Cardiac fibroblast (primary cell): ENCODE measurements at places on chromosomes 2 and 18.

GRCh38 chr2:43220229-43220751 lies 6.1 kb downstream of the ZFP36L2 start:
- peak; percentile 65 for DNase-seq

GRCh38 chr2:218719457-218719856 lies 8.8 kb downstream of the TTLL4 start:
- DNase-seq = no peak

GRCh38 chr2:46050027-46050426 lies 247.2 kb upstream of the EPAS1 start:
- DNase-seq = no peak

DNA sequence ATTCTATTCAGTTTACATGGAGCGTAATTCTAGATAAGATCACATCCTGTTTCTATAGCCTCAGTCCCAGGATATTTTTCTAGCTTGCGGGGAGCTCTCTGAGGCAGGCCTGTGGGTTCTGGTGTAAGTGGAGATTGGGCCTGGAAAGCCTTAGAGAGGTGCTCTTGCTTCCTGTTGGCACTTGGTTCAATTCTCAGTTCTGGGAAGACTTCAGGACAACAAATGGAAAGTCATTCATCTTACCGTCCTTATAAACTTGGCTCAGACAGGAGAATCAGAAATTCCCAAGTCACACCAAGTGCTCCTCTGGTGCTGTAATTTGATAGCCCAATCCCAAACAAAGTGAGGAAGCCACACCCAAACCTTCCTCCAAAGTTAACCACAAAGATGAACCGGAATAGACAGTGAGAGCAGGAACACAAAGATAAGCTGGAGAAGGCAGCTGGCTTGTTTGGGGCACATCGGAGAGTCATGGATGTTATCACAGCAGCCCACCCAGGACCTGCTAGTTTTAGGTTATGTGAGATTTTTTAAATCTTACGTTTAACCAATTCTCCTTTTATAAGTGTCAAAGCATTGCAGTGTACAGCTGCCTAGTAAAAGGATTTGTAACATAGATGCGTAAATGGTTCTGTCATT lies 144.3 kb upstream of the MAP3K20 start:
- DNase-seq = peak; percentile 49

DNA sequence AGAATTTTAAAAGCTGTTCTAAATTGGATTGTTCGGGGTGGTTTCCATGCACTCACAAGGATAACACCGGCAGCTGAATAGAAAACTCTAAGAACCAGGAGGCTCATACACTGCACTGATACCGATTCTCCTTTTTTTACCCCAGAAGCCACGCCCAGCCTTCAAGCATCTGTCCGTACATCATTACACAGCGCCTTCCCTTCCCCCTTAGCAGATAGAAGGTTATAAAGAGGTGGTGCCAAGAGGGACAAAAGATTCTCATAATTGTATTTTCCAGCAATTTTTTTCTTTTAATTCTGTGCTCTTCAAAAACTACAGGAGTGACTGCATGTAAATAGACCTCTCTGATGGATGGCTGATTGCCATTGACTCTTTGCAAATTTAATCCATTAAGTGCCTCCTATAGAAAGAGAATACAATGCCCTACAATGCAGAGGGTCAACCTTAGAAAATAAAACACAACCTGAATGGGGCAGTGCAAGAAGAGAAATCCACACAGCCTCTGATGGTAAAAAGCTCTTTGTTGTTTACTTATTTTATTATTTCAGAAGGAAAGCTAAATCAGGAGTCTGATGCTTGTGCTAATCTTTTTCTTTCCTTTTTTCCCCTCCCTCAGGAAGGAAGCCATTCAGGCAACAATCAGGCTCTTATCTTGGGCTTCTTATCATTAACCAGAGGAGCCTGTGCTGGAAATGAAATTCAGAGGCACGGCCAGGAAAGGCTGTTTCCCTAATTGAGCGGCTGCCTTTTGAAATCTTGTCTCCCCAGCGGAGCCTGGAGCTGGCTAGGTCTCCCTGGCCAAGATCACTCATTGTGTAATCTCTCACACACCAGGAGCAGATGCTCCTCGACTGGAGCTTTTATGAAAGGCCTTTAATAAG lies 198.9 kb upstream of the NABP1 start:
- DNase-seq = peak; percentile 62

DNA sequence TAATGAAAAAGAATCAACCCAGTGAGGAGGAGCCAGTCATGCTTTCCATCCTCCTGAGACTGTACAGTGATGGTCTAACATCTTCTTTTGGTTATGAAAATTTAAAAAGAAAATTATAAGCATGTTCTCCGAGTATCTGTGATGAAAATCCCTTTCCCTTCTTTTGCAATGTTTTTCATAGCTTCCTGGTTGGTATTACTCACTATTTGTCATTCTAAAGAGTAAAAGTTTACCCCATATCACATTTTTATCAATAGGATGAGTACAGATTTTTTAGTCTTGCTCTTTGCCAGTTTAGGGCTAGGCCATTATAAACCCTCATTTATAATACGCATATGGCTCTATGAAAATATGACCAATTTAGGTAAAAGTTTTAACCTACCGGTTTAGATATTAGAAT lies 564.1 kb downstream of the SUCLG1 start:
- no peak for DNase-seq

- peak; percentile 50 for DNase-seq
These were observed 53.9 kb upstream of the CYTIP start for GRCh38 chr2:157497638-157498314.

DNA sequence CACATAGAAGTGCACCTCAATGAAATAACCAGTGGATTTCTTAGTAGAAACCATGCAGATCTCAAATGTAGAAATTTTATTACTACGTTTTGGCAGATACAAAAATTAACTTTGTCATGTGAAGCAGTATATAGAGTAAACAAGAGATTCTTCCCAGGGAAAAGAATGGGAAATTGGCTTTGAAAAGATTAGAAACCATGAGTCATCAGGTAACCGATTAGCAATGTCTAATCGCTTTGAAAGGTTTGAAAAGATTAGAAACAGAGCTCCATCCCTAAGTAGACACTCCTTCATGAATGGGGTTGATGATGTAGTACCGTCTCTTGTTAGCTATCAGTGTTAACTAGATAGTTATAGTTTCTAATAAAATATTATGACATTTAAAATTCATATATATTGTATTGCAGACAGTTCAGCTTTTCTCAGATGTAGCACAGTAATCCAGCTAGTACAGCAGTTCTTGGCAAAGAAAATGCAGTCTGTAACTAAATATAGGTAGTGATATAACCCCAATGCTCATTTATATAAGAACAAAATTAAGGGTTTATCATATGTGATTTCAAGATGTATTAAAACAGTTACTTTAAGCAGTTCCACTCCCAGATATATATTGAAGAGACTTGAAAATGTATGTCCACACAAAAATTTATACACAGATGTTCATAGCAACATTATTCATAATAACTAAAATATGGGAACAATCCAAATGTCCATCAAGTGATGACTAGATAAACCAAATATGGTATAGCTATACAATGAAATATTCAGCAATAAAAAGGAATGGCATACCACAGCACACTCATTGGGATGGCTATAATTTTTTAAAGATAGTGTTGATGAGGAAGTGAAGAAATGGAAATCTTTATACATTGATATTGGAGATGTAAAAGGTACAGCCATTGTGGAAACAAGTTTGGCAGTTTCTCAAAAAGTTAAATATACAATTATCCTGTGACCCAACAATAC lies 113.9 kb downstream of the PTPN4 start:
- no peak for DNase-seq

DNA sequence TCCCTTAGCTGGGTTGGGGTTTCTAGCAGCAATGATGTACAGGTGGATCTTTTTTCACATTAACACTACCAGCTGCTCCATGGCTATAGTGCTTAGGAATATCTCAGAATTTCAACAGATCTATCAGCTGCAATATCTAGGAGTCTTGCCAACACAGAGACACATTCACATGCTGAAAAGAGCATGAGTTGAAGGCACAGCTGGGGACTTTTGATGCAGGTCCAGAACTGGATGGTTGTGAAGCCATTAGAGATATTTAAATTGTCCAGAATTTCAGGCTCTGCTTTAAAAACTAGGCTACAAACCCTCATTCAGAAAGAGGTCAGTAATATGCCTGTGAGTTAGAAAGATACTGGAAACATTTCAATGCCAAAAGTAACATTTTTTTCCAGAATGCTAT lies 122.2 kb upstream of the CCDC195 start:
- peak; percentile 66 for DNase-seq

GRCh38 chr2:100623033-100623715 lies 60.4 kb downstream of the PDCL3 start:
- DNase-seq = no peak

DNA sequence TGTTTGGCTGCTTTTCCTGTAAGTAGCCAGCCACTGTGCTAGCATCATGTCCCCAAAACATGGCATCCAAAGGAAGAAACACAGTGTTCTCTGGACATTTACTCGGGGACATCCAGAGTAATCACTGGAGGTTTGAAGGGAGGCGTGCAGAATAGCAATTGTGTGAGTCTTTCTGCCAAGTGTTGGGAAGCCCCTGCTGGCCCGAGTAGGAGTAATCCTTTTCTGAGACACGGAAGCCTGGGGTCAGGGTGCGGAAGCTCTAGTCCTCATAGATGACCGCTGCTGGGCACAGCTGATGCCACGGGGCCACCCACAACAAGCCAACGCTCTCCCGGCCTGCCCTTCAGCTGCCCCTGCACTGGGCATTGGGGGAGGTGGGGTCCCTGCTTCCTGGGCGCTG lies 24.8 kb upstream of the HDAC4 start:
- no peak for DNase-seq

- no peak for DNase-seq
These were observed 69.5 kb downstream of the BAZ2B start for GRCh38 chr2:159546716-159547430.

DNA sequence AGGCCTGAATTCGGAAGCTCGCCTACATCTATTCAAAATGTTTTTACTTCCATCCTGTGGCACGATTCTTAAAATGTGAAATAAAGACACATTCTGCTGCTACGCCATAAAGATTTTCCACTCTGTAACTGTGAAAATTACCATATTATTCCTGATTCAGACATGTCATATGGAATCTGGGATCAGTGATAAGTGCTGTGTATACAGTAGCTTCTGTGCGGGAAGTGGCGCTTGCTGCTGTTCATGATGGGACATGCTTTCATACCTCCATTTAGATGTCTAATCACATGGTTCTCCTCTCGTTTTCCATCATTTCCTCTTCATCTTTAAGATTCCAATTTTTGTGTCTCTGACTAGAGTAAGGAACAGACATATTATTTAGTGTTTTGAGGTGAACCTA lies 163.2 kb downstream of the TMEM182 start:
- DNase-seq = no peak

DNA sequence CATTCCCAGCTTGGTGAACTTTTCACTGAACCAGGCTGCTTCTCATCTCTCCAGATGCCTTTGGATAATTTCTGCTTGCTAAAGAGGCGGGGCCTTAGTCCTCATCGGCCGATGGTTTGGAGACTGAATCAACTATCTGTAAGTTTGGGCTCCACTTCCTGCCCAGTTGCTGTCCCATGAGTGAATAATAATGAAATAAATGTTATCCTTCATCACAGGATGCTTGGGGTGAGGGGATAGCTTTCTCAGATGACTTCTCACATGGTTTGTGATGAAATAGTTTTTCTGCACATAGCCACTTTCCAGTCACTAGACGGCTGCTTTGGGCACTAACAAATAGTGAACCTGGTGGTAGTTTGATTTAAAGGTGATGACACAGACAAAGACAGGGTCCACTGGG lies 376.6 kb upstream of the TRIB2 start:
- peak; percentile 68 for DNase-seq

DNA sequence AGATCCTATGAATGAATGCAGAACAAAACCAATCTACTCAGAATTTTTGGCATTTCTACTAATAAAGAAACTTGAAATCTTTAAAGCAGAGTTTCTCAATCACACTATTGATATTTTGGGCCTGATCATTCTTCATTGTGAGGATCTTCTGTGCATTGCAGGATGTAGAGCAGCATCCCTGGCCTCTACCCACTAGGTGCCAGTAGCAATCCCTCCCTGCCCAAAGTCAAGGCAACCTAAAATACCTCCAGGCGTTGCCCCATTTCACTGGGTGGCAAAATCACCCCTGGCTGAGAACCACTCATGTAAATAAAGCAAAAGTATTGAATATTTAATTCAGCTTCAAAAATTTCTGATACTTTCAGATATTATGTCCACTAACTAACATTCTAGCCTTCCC lies 213.0 kb downstream of the SP3 start:
- DNase-seq = peak; percentile 50

GRCh38 chr2:190984595-190984994 lies 29.4 kb downstream of the STAT1 start:
- peak; percentile 86 for DNase-seq

- DNase-seq = no peak
These were observed 18.2 kb downstream of the ASPRV1 start for GRCh38 chr2:69943000-69943842.

DNA sequence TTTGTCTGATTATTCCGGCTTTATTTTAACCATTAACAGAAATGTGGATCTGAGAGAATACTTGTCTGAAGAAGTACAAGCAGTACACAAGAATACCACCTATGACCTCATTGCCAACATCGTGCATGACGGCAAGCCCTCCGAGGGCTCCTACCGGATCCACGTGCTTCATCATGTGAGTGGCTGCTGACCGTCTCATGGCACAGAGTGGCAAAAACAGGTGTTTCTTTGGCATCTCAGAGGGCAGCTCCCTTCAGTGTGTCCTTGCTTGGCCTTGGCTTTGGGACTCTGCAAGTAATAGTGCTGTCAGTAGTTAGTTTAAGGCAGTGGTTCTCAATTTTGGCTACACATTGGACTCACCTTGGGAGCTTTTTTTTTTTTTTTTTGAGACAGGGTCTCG lies 23.1 kb downstream of the SFTPB start:
- DNase-seq = no peak

GRCh38 chr2:119367472-119368099 lies 809 bp downstream of the DBI start:
- DNase-seq = peak; percentile 12

DNA sequence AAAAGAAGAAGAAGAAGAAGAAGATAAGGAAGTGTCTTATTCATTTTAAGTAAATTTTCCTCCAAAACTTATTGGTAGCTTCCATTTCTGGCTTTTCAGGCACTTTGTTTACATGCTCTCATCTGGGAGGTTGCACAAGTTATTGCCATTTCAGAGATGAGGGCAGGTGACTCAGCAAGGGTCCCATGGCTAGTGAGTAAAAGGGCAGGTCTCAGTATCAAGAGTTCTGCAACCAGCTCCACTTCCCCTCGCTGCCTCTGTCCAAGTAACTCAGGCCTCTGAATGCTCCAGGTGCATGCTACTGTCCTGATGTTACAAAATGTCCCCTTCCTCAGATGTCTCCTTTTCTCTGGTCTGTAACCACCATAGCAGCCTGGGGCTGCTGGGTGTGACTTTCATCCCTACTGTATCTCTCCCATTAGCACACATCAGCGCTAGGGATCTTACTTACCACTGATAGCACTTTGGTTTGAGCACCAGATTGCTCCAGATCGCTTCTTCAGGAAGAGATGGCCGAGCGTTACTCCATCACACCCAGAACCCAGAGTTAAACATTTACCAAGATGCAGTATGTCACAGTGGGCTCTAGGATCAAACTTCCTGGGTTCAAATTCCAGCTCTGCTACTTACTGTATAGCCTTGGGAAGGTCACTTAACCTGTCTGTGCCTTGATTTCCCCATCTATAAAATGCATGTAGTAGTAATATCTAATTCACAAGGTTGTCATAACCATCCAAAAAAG lies 57.4 kb upstream of the LAPTM4A start:
- peak; percentile 26 for DNase-seq

- no peak for DNase-seq
These were observed 125.7 kb upstream of the TTC39C start for GRCh38 chr18:23888881-23889280.

- DNase-seq = peak; percentile 72
These were observed 25.4 kb downstream of the SP100 start for GRCh38 chr2:230441227-230441897.
